ENCODE measurements at places on chromosomes 7 and 10.

- DNase-seq = no peak
Observed at GRCh38 chr10:72426986-72427385, 72.3 kb upstream of the DNAJB12 start.

GRCh38 chr7:133983685-133984419 lies 143.3 kb upstream of the LRGUK start:
- no peak for DNase-seq

DNA sequence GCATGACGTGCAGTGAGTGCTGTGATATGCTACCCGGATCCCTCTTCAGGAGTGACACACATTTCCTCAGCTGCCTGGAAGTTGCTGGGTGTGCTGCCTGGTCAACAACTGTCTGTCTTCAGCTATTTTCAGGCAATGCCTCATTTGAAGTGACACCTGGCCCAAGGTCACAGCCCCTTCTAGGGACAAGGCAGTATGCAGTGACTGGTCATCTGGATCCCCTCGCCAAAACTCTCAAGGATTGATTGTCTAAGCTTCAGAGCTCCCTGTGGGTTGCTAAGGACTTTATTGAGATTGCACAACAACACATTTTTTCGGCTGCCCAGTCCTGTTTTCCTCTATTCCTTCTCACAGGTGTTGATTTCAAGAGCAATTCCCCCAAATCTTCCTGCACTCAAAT lies 108.8 kb downstream of the GNAI1 start:
- DNase-seq = no peak

DNA sequence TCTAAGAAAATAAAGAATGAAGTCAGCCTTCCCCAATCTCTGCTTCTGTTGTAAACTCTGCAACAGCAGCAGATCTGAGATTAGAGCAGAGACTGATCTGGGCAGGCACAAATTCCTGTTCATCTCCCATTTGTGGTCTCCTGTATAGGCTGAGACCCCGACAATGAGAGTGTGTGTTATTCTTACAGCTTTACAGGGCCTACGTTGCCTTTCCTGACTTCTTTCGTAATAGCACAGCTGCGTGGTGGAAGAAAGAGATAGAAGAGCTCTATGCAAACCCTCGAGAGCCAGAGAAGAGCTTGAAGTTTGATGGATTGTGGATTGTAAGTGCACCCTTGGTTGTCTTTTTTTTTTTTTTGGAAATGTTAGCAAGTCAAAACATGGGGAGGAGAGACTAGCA lies 72.1 kb downstream of the PRSS58 start:
- no peak for DNase-seq

DNA sequence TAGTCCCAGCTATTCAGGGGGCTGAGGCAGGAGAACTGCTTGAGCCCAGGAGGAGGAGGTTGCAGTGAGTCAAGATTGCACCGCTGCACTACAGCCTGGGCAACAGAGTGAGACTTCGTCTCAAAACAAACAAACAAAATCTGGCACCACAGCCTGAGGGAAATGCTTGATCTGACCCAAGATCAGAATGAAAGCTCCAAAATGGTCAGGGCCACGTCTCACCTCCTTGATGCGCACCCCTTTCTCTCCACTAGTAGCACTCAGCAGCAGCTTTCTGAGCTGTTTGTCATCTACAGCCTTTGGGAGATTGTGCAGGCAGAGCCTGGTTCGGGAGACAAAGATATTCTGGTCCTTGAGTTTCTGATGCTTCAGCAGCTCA lies 22.7 kb downstream of the RBM28 start:
- DNase-seq = no peak

DNA sequence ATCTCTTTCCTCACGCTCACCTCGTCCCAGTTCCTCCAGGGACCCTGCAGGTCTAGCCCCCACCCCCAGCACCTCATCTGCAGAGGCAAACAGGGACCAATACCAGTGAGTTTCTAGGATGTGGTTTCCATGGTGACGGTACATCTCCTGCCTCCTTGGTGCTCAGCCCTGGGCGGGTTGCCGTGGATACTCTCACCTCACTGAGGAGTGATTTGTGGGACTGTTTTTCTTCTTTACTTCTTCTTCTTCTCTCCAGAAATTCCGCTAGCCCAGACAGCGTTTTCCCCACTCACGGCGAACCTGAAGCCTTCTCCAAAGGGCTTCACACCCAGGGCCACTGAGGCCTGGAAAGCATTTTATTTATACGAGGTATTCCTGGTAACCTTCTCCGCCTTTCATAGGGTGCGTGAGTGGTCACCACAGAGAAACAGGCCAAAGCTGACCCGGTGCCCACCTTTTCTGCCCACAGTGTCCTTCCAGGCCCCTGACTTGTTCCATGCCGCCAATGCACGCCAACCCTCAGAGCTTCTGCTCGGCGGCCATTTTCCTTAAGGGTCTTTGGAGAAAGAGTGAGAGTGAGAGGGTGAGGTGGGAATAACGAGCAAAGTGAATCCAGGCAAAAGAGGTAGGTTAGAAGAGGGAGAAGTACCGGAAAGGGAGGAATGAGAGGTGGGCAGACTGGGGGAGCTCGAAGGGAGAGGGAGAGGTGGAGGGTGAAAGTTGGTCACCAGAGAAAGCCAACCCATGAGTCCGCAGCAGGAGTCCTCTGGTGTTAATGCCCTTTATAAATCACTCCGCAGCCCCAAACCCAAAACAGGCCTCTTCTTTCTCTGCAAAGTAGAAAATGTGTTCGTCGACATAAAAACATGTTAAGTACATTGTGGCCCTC lies 15.5 kb downstream of the FAM241B start:
- DNase-seq = no peak

GRCh38 chr10:15719899-15720634 lies at the start of gene ITGA8:
Gene ITGA8, minus strand, starts transcription at chr10:15719922. Its CDS starts 151 bp downstream, at chr10:15719771.
- DNase-seq = no peak

DNA sequence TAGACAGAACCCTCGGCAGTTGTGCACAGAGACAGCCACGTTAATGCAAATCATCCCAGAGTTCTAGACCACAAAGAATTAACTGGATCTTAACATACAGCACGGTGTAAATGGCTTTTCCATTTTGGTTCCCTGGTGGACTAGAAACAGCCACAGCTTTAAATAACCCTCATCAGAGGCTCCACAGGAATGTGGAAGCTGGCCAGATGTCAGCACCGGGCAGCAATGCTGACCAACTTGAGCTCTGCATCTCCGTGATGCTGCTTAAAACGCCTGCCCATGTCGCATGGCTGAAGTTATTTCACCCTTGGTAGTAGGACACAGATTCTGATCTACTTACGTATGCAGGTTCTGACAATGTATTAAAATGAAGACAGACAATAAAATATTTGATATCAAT lies 24.5 kb downstream of the RSU1 start:
- DNase-seq = no peak

DNA sequence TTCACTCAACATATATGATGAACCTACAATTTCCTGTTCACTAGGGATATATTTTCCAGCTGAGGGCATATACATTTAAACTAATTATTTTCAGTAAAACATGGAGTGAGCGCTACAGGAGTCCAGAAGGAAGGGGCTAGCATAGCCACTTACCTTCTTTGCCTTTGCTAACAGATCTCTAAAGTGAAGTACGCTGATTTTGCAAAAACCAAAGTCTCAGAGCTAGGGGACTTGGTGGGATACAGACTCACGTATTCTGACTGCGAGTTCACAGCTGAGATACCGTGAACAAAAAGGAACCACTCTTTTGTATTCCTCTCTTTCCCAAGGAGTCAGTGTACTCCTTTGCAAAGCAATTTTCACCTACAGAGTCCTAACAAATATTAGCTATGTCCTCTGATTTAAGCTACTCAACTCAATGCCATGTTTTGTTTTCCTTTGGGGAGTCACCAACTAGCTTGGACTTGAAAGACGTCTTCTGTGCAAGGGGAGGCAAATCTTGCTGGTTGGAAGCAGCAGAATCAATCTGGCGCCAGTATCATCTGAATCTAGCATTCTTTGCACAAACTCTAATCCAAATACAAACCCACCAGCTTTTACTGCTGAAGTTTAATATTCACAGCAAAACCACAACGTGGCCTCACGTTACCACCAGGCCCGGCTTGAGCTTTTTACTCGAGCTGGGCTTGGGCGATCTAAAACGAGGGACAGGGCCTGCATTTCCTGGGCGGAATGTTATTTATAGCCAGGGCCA lies 657 bp downstream of the CDNF start:
- DNase-seq = no peak

DNA sequence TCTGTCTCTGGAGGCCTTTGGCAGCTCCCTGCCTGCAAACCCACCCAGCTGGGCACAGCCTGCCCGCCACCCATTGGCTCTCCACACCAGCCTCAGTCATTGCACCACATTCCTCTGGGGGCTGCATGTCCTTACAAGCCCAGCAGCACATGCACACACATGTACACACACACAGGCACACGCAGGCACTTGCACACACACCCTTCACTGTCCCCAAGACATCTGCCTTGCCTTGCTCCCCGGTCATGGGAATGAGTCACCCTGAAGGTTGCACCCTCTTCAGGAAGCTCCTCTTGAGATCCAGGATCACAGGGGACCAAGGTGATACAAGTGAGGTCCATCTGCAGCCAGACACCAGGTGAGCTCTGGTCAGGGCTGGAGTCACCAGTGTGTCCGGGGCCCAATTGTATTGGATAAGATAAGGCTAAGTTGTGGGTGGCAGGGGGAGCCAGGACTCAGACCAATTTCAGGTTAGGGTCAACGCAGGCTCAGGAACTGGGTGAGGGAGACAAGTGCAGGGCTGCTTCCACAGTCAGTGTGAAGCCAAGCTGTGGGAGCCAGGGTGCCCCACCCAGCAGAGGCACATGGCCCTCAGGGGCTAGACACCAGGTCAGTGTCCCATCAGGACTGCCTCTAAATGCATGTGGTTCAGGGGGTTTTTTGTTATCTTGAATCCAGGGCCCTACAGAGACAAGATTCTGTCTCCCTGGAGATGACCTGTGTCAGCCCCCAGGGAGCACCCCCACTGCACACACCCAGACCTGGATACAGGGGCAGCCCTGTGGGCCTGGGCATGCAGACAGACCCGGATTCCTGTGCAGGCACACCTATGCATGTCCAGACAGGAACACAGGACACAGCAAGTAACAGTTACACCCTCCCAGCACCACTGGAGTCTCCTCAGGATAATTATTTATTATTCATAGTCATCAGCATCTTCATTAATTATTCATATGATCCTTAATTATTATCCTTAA lies 33.8 kb downstream of the KCNH2 start:
- DNase-seq = no peak

GRCh38 chr10:89505640-89506275 lies 29.6 kb downstream of the SLC16A12 start:
- DNase-seq = no peak

- DNase-seq = no peak
Observed at GRCh38 chr10:552679-553078, 136.8 kb downstream of the DIP2C start.

- no peak for DNase-seq
Observed at GRCh38 chr10:57675125-57675524, 592.6 kb downstream of the IPMK start.

DNA sequence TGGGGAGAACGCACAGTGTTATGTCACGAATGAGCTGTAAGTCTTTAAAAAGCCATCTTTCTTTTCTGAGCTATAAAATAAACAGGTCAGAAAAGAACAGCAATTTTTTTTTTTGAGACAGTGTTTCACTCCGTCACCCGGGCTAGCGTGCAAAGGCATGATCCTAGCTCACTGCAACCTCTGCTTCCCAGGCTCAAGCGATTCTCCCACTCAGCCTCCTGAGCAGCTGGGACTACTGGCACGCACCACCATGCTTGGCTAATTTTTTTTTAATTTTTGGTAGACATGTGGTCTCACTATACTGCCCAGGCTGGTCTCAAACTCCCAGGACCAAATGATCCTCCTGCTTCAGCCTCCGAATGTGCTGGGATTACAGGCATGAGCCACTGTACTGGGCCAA lies 58.6 kb downstream of the PPP1R3C start:
- DNase-seq = no peak

GRCh38 chr10:131073469-131074035 lies 238.0 kb downstream of the TCERG1L start:
- DNase-seq = no peak

- no peak for DNase-seq
Observed at GRCh38 chr10:78397786-78398185, 364.1 kb downstream of the RPS24 start.

GRCh38 chr10:351770-352334 lies 216.6 kb downstream of the ZMYND11 start:
- DNase-seq = no peak

DNA sequence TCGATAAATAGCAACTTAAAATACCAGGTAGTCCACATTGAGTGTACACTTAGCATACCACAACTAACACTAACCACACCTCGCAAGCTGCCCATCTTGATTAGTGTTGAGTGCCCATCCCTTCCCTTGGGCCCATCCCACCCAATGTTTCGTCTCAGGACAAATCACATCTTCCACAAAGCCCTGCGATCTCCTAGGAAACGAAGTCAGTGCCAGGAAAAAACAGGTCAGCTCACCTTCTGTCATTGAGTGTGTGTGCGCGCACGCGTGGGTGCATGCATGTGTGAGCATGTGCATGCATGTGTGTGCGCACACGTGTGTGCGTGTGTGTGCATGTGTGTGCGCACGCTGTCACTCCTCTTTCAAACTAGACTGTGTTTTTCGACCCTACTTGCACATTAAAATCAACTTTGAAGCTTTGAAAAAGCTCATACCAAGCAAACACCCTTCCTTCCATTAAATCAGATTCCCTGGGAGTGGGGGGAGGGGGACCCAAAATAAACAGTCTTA lies 48.8 kb upstream of the OPALIN start:
- no peak for DNase-seq

DNA sequence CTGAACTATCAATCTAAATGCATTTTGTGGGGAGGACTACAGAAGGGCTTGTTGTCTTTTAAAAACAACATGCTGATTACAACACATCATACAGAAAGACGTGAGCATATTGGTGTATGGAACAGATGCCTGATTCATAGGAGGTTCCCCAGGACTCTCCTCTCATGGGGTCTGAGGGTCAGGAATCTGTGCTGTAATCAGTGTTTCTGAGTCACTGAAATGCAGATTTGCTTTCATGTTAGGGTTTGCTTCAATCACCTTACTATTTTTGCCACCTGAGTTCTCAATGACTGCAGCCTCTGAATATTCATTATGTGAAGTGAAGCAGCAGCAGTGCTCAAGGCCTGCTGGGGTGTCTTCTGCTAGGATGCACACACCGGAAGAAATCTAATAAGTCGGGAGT lies 550 bp upstream of the ANK3 start:
- DNase-seq = no peak

DNA sequence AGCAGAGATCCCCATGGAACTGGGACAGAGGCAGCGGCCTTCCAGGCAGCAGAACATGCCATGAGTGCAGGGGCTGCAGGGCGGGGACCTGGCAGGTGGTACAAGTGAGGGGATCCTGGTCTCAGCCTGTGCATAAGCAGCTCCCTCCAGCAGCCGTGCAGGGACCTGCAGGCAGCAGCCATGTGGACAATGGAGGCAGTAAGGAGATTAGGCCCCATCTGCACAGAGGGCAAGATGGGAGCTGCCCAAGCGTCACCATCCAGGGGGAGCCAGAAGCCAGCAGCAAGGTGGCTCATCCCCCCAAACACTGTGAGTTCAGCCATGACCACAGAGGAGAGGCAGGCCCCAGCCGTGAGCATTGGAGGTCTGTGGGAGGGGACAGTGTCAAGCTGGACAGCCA lies 3.1 kb downstream of the DDC start:
- DNase-seq = no peak
